Esophagus squamous epithelium (tissue), 5 donors: ENCODE measurements at places on chromosomes 6 and 20.

DNA sequence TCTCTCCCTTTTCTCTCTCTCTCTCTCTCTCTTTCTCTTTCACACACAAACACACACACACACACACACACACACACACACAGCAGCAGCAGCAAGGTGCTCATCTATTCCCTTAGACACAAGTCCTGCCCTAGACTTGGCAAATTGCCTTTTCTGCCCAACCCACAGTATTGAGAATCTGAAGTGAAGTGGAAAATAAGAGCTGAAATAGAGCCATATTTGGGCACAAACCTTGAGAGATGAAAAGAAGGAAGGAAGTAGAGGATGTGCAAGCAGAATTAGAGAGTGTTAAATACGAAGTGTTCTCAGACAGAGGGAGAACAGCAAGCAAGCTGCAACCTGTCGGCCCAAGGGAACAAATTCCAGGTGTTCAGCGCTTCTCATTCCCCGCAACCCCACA lies 557.5 kb upstream of the NOX3 start:
- no peak for DNase-seq

DNA sequence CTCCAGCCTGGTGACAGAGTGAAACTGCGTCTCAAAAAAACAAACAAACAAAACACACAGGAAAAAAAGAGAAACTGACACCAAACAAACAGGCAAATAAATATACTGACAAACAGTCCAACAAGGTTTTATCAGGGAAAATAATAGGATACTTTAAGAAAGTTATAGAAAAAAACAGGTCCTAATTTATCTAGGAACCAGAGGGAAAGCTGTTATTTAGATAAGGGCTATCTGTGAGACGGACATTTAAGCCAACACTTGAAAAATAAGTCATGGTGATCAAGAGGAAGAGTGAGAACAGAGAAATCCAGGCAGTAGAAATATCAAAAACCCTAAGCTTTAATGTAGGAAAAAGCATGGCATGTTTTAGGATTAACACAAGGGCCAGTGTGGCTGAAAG lies 68.9 kb downstream of the FAM217A start:
- DNase-seq: no peak

- no peak for DNase-seq
Observed at GRCh38 chr6:74939151-74939708, 266.6 kb downstream of the COL12A1 start.

GRCh38 chr6:129195643-129196042 lies 312.7 kb downstream of the LAMA2 start:
- no peak for DNase-seq

GRCh38 chr6:148800536-148800935 lies 53.7 kb downstream of the UST start:
- DNase-seq: no peak

GRCh38 chr6:137820952-137821351 lies 46.1 kb upstream of the TNFAIP3 start:
- no peak for DNase-seq

GRCh38 chr6:3506751-3507383 lies 50.0 kb upstream of the SLC22A23 start:
- no peak for DNase-seq
